ENCODE measurements at places on chromosomes 3 and 15. TPM values are rescaled to one million over a fixed set of nuclear protein-coding genes. Genes with fewer than 3 reads are reported as not detected.

TM4SF1 gene
- 0.90 TPM for total RNA-seq

GRCh38 chr15:86677278-86677677, 597.6 kb downstream of the AGBL1 start:
- no peak for DNase-seq

SORD gene
- 46.2 TPM for total RNA-seq

KLHL40 gene
- total RNA-seq, result not detected

- no peak for DNase-seq
Observed at GRCh38 chr3:183508821-183509220, 46.7 kb downstream of the KLHL6 start.

- DNase-seq, result no peak
Observed at GRCh38 chr15:77797270-77797669, 164.6 kb upstream of the LINGO1 start.

GPR176 gene
- 131 TPM for total RNA-seq

DNA sequence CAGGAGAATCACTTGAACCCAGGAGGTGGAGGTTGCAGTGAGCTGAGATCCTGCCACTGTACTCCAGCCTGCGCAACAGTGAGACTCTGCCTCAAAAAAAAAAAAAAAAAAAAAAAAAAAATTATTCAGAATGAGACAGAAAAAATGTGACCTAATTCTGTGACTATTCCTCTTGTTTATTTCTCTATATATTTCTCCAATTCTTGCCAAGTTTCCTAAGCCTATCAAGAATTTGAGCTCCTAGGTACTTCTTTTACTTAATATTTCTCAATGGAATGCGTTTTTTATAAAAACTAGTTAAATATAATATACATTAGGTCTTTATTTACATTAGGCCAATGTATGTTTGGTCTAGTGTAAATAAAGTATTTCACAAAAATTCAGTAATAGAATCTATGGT, 86.8 kb downstream of the NAALADL2 start:
- DNase-seq, result no peak

SEMA3B gene
- 7.3 TPM for total RNA-seq

DNA sequence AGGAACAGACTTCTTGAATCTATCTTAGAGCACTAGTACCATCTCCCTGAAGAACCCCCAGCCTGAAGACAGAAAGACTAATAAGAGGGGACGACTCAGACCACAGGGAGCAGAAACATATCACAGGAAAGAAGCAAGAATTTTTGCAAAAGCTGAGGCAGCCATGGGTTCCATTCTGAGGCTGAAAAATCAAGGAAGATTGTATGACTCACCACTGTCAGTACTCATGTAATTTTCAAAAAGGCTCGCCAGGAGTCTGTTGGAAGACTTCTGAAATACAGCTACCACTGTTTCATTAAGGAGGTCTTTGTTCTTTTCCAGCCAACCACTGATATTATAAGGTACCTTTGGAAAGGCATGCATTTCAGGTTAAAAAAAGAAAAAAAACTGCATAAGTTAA, 47.5 kb downstream of the MYH15 start:
- DNase-seq, result no peak

DNA sequence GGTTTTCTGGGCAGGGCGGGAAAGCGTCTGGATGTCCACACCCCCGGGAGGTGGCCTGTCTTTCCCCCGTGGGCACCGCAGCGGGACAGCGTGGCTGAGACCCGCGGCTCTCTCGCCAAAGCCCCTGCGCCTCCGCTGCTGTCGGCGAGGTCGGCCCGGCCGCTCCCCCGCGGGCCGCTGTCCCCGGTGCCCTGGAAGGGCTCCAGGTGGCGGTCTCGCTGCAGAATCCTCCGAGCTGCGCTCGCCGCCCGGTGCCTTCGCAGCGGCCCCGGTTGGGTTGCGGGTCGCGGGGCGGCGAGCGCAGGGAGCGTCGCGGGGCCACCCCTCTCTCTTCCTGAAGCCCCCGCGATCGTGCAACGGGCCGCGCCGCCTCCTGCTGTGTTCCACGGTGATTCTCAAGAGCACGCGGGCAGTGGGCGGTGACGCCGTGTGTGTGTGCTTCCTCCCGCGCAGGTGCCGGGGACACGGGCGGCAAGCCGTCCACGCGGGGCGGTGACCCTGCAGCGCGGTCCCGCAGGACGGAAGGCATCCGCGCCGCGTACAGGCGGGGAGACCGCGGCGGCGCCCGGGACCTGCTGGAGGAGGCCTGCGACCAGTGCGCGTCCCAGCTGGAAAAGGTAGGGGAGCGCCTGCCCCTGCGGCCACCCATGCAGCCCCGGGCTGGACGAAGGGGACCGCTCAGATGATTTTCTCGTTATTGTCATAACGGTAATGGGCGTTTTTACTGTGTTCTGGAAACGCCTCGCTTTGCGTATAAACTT, 54.4 kb downstream of the LRRK1 start:
- peak; percentile 51 for DNase-seq

FEZF2 gene
- total RNA-seq, result not detected

Measured in WTC11 (cell line).